Cerebellar nuclear complex (tissue), 1 donor: ENCODE measurements at places on chromosomes 6 and 20.

GRCh38 chr6:147194652-147195411 is 9.4 kb upstream of the STXBP5 start:
- DNase-seq: no peak

DNA sequence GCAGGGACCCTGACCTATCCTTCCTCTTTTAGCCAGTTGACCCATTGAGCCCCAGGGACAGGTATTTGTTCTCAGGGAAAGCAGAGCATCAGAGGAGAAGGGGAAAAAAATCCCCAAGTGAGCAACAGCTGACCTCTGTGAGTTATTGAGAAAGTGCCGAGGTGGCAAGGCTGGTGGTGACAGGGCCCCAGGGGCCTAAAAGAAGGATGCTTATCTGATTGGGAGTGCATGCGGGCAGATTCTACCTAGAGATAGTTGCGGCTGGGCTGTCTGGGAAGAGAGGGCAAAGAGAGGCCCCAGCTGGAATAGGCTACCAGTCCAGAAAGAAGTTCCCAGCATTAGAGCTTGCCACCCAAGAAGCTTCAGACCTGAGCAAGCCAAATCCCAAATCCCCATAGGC is 26.5 kb upstream of the MAFB start:
- no peak for DNase-seq

DNA sequence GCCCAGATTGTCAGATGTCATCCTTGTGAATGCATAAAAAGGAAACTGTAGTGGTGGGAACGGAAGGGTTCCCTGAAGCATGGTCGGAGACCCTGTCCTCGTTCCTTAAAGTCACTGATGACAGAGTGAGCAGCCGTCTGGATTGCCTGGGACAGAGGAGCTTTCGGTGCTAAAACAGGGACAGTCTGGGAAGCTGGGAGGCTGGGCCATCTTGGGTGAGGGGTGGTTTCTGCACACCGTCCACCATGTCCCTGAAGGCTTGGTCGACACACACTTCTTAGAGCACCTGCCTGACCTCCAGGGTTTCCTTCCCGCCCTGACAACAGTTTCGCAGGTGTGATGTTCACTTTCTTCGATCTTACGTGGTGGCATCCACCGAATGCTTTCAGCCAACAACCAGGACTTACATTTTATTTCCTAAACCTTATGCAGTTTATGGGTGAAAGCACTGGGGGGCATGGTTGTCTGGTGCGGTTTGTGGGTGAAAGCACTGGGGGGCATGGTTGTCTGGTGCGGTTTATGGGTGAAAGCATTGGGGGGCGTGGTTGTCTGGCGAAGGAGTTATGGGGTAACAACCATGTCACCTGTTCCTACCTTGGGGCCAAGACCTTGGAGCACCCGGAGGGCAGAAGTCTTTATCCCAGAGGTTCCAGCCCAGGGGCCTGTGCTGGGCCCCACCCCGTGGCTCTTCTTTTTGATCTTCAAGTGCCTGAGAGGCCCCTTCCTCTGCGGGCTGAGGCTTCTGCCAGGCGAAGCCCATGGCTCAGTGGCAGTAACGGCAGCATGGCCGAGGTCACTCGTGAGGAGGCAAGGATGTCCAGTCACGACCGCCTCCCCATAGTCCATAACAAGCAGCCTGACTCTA is 81.7 kb upstream of the FRMD1 start:
- no peak for DNase-seq

- DNase-seq: no peak
These were observed 247.6 kb downstream of the PKHD1 start for GRCh38 chr6:51839726-51840374.

GRCh38 chr6:1670711-1671462 is 61.2 kb downstream of the FOXC1 start:
- DNase-seq: no peak

DNA sequence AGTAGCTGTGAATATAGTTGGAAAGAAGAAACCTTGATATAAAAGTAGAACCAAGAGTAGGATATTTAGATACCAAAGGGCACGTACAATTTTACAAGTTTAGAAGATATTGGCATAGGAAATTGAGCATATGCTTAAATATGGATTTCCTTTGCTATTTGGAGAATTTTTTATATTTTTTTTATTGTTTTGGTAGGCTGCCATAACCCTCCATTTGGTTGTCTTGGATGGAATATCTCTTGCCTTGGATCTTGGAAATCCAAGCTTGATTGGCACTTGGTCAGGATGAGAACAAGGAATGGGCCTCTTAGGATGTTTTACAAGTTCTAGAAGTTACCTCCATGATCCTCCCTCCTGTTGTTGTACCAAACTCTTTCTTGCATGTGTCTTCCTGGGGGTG is 297.1 kb downstream of the PRL start:
- no peak for DNase-seq

GRCh38 chr6:105545947-105546731 is 143.3 kb upstream of the PREP start:
- DNase-seq: no peak

GRCh38 chr20:63969838-63970713 is at the start of gene ZNF512B:
TSS of gene ZNF512B (minus strand) at chr20:63969930. CDS start at chr20:63967950, 1,980 bp downstream.
- no peak for DNase-seq
